DMS 273 treated with DMSO at 0.1 percent for 48 hours (cell line): ENCODE measurements at places on chromosomes 4 and X.

DNA sequence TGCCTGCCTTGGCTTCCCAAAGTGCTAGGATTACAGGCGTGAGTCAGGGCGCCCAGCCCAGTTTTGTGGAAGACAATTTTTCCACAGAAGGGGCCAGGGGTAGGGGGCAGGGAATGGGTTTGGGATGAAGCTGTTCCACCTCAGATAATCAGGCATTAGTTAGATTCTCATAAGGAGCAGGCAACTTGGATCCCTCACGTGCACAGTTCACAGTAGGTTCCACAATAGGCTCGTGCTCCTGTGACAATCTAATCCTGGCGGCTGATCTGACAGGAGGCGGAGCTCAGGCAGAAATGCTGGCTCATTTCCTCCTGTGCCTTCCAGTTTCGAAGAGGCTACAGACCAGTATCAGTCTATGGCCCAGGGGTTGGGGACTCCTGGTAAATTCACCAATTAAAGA lies 491.6 kb upstream of the AADAT start:
- no peak for DNase-seq

GRCh38 chrX:108347800-108348199 lies 90.4 kb downstream of the COL4A6 start:
- DNase-seq = no peak

DNA sequence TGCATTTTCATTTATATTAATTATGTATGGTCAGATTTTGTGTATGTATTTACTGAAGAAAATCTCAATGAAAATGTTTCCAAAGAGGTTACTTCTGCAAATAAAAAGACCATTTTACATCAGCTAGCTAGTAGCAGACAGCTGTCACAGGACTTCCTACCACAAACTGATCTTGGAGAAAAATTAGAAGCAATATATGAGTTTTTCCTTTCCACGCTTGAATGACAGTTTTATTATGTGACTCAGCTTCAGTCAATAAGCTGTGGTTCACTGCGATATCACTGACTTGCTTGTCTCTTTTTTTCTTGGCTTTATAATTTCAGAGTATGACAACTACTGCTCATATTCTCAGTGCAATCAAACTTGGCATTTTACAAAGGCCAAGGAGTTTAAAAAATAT lies 787.4 kb upstream of the GALNTL6 start:
- DNase-seq = no peak

GRCh38 chr4:79395841-79396240 lies 12.2 kb downstream of the GK2 start:
- DNase-seq = peak; percentile 67

- no peak for DNase-seq
These were observed 20.7 kb upstream of the CTSO start for GRCh38 chr4:155974476-155974749.

DNA sequence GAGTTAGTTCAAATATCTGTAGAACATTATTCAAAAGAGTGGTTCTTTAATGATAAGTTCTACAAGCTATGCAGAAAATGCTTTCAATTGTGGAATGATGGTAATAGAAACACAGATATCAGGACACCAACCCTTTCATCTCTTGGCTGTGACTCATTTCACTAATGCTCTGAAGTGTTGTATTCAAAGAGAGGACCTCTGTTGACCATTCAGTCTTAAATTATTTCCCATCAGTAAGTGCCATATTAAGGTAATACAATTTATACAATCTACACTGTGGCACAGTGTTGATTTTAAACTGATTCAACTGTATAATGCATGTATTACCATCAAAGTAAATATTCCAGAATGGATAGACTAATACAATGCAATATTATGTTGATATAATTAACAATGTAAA lies 289.0 kb upstream of the ADGRL3 start:
- no peak for DNase-seq

DNA sequence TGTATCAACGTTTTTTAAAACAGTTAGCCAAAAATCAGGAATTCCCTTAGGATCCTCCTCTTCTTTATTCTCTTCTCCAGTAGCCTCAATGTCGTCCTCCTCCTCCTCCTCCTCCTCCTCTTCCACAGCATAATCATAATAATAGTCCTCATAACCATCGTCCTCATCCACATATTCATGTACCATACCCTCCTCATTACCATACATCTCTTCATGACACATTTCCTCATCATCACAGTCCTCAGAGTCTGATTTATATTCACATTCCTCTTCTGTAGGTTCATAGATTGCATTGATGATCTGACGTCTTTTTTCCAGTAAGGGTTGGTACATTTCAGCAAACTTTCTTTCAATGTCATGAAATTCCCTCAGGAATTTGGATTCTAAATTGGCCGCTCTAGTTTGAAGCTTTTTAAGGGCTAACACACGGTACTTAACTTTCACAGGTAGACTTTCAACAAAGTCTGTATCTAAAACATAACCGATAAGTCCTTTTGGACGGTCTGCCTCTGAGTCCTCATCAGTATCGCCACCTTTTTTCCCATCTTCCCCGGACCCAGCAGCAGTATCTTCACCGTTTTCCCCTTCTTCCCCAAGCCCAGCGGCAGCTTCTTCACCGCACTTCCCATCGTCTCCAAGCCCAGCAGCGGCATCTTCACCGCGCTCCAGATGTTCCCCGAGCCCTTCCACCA lies 771 bp downstream of the NAP1L2 start:
- no peak for DNase-seq

DNA sequence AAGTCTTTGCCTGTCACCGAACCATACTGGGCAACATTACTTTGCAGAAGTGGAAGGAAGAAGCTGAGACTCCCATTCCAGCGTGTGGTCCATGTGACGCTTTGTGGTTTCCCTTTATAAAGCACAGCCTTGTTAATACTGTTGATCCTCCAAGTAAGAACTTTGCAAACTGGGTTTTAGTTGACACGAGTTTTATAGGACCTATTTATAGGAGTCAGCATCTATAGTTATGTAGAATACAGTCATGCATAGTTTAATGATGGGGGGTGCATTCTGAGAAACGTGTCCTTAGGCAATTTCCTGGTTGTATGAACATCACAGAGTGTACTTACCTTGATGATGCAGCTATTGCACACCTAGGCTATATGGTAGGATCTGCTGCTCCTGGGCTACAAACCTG lies 1879.4 kb upstream of the TENM3 start:
- no peak for DNase-seq

- peak; percentile 28 for DNase-seq
These were observed 20.2 kb upstream of the MAP3K15 start for GRCh38 chrX:19535476-19535875.

DNA sequence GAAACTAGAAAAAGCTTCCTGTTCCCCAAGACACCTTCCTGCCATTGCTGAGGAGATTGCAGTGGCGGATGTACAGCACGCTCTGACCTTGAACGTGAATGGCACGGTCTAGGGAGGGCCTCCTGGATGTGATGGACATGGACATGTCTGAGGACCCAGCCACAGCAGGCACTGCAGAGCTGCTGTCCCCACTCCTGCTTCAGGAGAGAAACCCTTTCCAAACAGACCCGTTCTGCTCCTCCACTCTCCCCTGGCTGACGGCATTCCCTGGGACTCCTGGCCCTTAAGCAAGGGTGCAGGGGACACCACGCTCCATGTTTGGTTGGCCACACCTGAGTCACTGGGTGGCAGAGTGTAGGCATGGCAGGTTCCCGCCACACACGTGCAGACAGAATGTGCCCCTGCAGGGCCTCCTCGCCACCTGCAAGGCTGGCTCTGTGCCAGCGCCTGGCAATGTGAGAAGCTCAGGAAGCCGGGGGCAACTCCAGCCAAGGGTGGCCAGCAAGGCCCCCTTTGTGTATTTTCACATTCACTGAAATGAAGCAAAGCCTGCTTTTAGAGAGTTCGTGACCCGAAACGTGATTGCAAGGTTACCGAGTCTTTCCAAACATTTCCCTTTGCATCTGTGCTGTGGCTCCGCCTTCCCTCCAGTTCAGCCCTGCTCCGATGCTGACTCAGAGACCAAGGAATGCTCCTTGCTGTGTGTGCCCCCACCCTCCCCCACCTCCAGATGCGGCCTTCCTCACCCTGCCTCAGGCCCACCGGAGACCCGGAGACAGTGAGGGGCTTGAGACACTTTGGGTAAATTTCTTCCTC lies 46.1 kb downstream of the HTRA3 start:
- DNase-seq = peak; percentile 46

DNA sequence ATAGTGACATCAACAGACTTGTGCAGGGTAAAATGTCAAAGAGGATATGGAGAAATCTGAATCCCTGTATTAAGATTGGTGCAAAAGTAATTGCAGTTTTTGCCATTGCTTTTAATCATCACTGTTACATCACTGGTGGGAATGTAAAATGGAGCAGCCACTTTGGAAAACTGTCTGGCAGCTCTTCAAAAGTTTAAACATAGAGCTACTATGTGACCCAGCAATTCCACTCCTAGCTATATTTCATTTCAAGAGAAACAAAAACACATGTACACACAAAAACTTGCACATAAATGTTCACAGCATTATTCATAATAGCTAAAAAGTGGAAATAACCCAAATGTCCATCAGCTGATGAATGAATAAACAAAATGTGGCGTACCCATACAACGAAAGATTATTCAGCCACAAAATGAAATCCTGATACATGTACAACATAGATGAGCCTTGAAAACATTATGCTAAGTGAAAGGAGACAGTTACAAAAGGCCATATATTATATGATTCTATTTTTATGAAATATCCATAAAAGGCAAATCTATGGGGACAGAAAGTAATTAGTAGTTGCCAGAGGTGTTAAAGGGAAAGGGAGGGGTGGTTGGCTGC lies 106.4 kb downstream of the AMELX start:
- no peak for DNase-seq

DNA sequence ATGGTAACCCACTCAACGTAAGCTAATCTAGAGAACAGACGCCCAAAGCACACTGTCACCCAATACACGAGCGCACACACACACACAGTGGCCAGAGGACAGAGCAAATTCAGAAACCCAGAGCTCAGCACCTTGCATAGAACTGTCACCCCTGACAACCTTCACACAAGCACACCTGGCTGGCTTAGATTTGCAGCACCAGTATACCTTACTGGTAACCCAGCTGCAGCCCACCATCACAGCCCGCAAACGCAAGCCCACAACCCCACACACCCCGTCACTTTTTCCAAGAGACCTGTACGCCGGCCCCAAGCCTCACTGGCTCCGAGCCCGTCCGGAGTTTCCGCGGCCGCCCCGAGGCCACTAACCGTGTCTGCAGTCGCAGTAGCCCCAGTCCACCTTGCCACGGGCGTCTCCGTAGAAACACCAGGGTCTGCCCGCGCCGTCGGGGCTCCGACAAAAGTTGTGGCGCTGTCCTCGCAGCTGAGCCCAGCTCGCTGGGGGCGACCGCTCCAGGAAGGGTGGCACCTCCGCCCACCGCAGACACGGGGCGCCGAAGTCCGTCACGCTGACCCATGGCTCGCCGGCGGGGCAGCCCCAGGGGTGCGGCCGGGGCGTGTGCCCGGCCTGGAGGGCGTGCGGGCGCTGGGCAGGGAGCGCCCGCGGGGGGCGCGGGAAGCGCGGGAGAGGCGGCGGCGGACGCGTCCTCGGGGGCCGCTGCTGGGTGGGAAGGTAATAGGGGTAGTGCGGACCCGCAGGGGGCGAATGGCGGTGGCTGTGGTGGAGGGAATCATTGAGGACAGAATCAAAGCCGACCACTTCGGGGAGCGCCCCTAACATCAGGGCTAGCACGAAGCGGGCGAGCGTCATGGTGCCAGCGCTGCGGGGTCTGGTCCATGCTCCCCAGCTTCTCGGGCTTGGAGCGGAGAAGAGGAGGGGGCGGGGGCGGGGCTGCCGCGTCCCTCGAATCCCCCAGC lies 664 bp downstream of the PRSS12 start:
- no peak for DNase-seq

GRCh38 chr4:5828005-5828391 lies 64.9 kb downstream of the CRMP1 start:
- no peak for DNase-seq

DNA sequence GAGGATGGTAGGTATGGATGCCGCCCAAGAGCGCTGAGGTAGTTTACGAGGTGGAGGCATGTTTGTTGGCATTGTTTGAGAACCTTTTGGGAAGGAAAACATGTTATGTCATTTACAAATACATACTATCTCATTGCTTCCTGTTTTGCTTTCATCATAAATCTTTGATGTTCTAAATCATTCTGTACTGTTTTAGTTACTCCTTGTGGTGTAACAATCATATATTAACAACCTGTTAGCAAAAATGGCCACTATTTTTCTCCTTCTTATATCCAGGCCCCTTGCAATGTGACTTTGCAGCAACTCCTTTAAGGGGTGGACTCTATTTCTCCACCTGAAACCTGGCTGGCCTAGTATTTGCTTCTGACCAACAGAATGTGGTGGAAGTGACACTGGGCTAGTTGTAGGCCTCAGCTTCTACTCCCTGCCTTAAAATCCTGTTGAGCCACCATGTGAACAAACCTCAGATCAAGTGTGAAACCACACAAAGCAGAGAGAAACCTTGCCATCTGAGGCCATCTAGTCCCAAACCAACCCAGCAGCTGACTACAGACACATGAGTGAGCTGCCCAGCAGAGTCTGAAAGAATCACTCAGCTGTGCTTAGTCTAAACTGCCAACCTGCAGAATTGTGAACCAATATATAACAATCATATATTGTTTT lies 15.8 kb upstream of the CXorf38 start:
- no peak for DNase-seq

- DNase-seq = no peak
These were observed 16.1 kb upstream of the CXCL3 start for GRCh38 chr4:74054483-74055047.

GRCh38 chr4:19807505-19807904 lies 444.2 kb upstream of the SLIT2 start:
- no peak for DNase-seq

- DNase-seq = no peak
These were observed 64.0 kb downstream of the HHIP start for GRCh38 chr4:144709793-144710525.

DNA sequence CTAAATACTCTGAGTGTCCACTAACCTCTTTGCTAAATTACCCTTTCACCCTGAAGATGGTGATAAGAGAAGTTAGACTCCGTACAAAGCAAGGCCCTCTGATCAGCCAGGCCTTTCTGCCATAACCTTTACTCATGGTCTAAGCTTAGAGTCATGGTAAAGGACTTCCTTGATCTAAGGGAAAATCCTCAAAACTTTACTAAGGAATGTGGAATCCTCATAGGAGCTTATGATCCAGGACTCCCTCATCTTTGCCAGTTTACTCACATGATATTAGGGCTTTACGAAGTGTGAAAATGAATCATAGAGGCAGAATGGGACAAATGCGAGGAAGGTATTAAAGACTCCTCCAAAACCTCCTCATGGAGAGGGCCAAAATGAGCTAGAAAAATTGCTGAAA lies 7.9 kb upstream of the FAM13A start:
- DNase-seq = no peak

- no peak for DNase-seq
These were observed 155.6 kb downstream of the PPP4R3C start for GRCh38 chrX:27307546-27307945.
